ENCODE measurements at places on chromosomes 12 and 14.

DNA sequence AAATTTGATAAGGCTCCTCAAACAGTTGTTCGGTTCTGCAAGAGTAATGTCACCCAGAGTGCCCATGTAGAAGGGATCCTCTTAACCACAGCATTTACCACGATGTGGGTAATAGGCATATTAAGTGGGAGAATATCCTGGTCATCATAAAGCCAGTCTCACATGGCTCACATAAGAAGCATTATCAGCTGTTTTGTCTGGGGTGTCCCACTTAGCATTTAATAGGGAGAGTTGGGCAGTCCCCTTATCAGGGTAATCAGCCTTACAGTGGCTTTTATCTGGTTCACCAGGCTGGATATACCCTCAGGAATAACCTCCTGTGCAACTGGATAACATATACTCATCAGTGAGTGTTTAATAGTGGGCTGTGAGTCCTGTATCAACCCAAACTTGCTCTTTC lies 12.9 kb upstream of the TMEM263 start:
- DNase-seq: no peak

DNA sequence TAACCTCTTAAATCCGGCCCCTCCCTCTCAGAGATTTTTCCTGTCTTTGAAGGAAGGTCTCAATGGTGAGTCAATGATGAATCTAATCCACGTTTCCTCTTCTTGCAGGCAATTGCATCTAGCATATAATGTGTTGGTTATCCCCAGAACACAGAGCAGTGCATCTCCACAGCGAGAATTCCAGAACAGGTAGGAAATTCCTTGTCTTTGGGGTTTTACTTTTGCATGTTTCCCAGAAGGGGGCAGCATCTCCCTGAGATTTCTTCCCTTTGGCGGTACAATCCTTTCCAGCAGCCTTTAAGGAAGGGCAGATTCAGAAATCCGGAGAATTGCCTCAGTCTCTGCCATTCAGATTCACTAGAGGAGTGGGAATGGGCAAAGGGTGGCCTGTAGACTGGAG lies 128.0 kb downstream of the KCNA5 start:
- no peak for DNase-seq

DNA sequence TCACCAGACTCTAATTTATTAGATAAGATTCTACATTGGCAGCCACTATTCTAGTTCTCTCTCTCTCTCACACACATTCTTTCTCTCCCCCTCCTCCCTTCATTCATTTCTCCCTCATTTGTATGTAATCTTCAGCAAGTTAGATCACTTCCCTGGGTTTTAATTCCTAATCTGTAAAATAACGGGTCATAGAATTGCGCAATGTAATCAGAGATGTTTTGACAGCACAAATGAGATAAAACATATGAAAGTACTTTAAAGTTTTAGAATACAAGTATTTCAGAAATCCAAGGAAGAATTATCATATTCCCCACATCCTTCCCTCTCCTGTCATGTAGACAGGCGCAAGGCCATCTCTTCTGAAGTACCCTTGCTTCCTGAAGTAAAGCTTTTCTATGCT lies 21.7 kb downstream of the STYK1 start:
- DNase-seq: no peak

DNA sequence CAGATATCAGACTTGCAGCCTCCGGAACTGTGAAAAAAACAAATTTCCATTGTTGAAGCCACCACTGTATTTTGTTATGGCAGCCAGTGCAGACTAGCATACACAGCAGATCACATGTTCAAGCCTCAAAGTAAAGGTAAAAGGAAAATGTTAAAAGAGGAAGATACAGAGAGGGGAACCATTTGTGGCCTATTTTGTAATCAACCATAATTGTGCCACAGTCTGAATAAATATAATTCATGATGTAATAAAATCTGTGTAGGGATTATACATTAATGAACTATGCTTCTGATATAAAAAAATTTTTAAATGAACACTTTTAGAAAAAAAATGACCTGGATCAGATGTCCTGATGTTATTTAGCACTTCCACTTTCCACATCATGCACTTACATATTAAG lies 79.6 kb downstream of the SLC16A7 start:
- no peak for DNase-seq

GRCh38 chr12:98763656-98764055 lies 118.6 kb downstream of the APAF1 start:
- DNase-seq: no peak

GRCh38 chr12:132427999-132428935 lies 61.7 kb upstream of the FBRSL1 start:
- no peak for DNase-seq

DNA sequence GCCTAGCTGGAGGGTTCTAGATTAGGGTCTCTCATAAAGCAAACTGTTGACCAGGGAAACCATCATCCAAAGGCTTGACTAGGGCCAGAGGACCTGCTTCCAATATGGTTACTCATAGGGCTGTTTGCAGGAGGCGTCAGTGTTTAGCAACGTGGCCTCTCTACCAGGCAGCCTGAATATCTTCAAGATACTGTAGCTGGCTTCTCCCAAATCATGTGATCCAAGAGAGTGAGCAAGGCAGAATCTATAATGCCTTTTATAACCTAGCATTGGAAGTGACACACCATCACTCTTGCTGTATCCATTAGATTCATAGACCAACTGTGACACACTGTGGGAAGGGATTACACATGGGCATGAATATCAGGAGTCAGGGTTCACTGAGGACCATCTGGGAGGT lies 17.3 kb downstream of the TPH2 start:
- no peak for DNase-seq

- no peak for DNase-seq
These were observed 21.4 kb downstream of the PACS2 start for GRCh38 chr14:105335735-105336476.

- no peak for DNase-seq
These were observed 139.2 kb downstream of the NTF3 start for GRCh38 chr12:5571115-5571514.

DNA sequence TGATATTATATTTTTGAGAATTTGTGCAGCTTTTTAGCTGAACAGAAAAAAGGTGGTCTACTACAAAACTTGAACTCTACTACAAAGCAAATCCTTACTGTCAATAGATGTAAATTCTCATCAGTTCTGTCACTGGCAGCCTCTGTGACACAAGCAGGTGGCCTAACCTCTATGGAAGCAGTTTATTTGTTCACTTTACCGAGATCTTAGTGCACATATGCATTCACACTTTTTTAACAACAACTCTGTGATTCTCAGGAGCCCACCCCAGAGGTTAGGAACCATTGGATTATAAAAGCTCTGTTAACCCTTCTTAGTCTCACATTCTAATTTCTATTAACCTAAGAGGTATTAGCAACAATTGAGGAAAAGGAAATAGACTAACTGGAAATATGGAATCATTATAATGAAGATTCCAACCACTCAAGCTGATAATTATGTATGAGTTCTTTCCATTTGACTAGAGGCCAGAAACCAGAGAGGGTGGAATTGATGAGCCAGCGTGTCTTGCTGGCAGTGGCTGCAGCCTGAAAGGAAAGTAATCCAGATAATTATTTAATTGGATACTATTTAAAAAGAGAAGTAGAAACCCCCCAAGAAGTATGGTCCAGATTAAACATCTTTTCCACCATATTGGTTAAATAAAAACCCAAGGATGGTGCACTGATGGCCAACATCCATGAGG lies 451.1 kb downstream of the TMEM117 start:
- DNase-seq: no peak

DNA sequence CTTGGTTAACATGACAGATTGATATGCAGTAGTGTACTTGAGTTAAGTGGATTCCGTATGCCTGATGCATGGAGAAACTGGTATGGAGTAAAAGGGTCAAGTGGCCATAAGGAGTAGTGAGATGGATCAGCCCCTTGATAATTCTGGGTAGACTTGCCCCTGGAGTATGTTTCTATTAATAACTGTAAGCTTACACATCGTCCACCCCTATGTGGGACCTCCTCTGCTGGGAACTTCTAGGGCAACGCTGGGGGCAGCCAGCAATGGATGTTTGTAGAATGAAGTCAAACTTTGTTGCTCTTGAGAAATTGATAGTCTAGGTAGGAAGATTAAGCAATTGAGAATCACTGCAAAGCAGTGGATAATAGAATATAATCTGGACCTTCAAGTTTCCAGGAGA lies 3.5 kb downstream of the C12orf75 start:
- no peak for DNase-seq

- DNase-seq: no peak
These were observed 173.4 kb upstream of the KITLG start for GRCh38 chr12:88753707-88754106.

DNA sequence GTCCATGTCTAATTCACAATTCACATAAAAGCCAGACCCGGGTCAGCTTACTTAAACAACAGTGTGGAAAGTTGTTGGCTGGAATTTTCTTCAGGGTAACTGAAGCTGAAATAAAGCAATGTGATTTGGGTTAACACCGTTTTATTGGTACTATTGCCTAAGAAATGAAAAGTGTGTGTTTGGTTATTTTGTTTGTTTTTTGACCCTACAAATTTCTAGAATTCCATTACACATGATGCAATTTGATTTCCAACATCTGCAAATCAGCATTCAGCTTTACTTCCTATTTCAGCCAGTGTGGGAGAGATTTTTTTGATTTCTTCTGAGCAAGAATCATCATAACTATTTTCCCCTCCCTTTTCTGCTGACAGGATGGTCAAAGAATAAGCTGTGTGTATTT lies 45.7 kb upstream of the CLMN start:
- no peak for DNase-seq

DNA sequence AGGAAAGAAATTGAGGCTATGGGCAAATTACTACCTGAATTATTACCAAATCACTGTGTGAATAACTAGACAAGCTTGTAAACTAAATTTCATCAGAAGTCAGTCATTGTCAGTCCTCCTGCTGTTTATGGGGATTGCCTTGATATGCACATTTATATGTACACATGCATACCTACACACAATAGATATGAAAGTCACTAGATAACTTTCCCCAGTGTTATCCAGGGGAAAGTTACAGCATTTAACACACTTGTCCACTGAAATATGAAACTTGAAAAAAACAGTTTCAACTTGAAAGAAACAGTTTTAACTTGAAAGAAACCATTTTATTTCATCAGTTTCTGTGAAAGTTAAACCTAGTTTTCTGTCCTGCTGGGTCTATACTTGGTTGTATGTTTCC lies 199.6 kb downstream of the SLC2A13 start:
- no peak for DNase-seq

Data from T-helper 1 cell (primary cell).